ENCODE measurements at places on chromosomes 3 and 15. TPM values are rescaled to one million over a fixed set of nuclear protein-coding genes. Genes with fewer than 3 reads are reported as not detected.

ATP8B4 gene
- total RNA-seq: 12.5 TPM

NISCH gene
- total RNA-seq: 98.7 TPM

SMCO1 gene
- not detected for total RNA-seq

TMEM266 gene
- 0.72 TPM for total RNA-seq

EXOSC7 gene
- 43.8 TPM for total RNA-seq

ACSBG1 gene
- 0.13 TPM for total RNA-seq

RTP1 gene
- not detected for total RNA-seq

GHSR gene
- not detected for total RNA-seq

TRIM42 gene
- not detected for total RNA-seq

SPCS1 gene
- 124 TPM for total RNA-seq

EFCAB12 gene
- total RNA-seq: 3.5 TPM

- no peaks in the 10 kb centered on the region for H3K36me3 ChIP-seq
- no peaks in the 10 kb centered on the region for H3K4me1 ChIP-seq
- DNase-seq: no peak
These were observed 253.7 kb downstream of the ROBO1 start for GRCh38 chr3:79514069-79514468.

GRCh38 chr15:25481208-25481859 lies 42.5 kb upstream of the UBE3A start:
- peak overlapping the region; percentile 57 for H3K4me3 ChIP-seq
- no peaks in the 10 kb centered on the region for H3K36me3 ChIP-seq
- peak; percentile 66 for DNase-seq
- H3K27ac ChIP-seq: no peak overlapping the region
- no peaks in the 10 kb centered on the region for H3K4me1 ChIP-seq

DNA sequence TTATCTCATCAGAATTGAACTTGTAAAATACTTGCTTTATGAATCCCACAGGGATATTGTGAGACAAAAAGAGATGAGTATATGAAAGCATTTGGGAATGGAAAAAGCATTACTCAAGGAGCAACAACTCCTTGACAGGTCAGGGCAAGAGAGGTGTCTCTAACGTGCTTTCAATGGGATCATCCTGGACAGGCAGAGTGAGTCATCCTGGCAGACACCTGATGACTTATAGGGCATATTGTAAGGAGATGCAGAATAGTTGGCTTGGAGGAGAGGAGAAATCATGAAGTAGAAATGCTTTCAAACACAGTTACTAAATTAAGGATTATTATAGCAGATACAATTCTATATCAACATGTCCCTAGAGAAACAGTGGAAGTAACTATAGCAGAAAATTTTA lies 71.9 kb upstream of the THSD4 start:
- H3K36me3 ChIP-seq: no peaks in the 10 kb centered on the region
- no peak overlapping the region for H3K27ac ChIP-seq

GRCh38 chr3:50268703-50269451 lies at the start of gene SEMA3B:
Gene SEMA3B, plus strand, starts transcription at chr3:50269147. Its CDS starts 94 bp downstream, at chr3:50269241.
- DNase-seq: peak; percentile 85
- peak within 1 kb of the TSS; percentile 44 for H3K4me3 ChIP-seq
- no peaks in the 10 kb centered on the region for H3K36me3 ChIP-seq
- peak within 1 kb of the TSS; percentile 94 for H3K27ac ChIP-seq
- H3K4me1 ChIP-seq: no peaks in the 10 kb centered on the region

- no peaks in the 10 kb centered on the region for H3K4me1 ChIP-seq
- no peak for DNase-seq
- no peak within 1 kb of the TSS for H3K27ac ChIP-seq
- H3K27me3 ChIP-seq: peaks cover 5% of the 10 kb centered on the region
These were observed at the start of gene LHFPL4 for GRCh38 chr3:9553021-9553947. Gene LHFPL4, minus strand, starts transcription at chr3:9553822. Its CDS starts 1,143 bp downstream, at chr3:9552679.

DNA sequence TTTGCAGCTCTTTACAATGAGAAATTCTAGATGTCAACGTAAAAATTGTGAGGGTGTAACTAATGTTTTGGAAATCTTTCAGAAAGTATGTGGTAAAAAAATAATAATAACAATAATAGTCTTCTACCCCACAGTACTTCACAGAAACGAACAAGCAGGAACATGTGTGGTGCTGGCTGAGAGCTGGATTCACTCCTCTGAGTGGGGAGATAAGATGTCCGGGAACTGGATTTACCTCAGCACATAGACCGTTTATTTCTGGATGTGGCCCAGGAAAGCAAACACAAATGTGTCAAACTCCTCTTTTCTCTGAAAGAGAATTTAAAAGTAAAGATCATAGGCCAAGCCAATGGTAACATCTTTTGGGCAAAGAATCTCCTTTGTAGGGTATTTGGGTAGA lies 103.4 kb downstream of the SLC49A4 start:
- H3K4me1 ChIP-seq: no peaks in the 10 kb centered on the region
- no peak overlapping the region for H3K27ac ChIP-seq
- no peak overlapping the region for H3K4me3 ChIP-seq

GRCh38 chr15:80301472-80301871 lies 49.5 kb upstream of the CTXND1 start:
- H3K27ac ChIP-seq: no peak overlapping the region
- no peak overlapping the region for H3K4me3 ChIP-seq
- no peaks in the 10 kb centered on the region for H3K4me1 ChIP-seq
- no peaks in the 10 kb centered on the region for H3K27me3 ChIP-seq

GRCh38 chr3:24388611-24389010 lies 106.0 kb downstream of the THRB start:
- DNase-seq: no peak
- no peaks in the 10 kb centered on the region for H3K27me3 ChIP-seq
- peak overlapping the region; percentile 8 for H3K4me3 ChIP-seq

DNA sequence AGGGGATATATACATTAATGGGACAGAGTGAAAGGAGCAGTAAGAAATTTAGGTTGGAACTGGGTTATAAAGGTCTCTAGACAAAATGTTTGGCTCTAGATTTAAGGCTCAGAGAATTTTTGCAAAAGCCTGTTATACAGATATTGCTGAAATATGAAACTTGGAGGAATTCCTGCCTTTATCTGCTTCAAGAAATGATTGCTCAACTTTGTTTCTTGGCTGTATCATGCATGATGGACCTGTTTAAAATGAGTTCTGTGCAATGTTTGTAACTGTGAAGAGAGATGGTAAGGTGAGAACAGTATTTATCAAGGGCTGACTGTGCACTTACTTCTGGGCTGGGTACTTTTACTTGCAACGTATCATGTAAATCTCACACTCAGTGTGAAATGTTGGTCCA lies 3.3 kb downstream of the CRYBG3 start:
- H3K36me3 ChIP-seq: no peaks in the 10 kb centered on the region
- no peaks in the 10 kb centered on the region for H3K4me1 ChIP-seq
- no peaks in the 10 kb centered on the region for H3K27me3 ChIP-seq
- no peak overlapping the region for H3K27ac ChIP-seq
- DNase-seq: no peak

DNA sequence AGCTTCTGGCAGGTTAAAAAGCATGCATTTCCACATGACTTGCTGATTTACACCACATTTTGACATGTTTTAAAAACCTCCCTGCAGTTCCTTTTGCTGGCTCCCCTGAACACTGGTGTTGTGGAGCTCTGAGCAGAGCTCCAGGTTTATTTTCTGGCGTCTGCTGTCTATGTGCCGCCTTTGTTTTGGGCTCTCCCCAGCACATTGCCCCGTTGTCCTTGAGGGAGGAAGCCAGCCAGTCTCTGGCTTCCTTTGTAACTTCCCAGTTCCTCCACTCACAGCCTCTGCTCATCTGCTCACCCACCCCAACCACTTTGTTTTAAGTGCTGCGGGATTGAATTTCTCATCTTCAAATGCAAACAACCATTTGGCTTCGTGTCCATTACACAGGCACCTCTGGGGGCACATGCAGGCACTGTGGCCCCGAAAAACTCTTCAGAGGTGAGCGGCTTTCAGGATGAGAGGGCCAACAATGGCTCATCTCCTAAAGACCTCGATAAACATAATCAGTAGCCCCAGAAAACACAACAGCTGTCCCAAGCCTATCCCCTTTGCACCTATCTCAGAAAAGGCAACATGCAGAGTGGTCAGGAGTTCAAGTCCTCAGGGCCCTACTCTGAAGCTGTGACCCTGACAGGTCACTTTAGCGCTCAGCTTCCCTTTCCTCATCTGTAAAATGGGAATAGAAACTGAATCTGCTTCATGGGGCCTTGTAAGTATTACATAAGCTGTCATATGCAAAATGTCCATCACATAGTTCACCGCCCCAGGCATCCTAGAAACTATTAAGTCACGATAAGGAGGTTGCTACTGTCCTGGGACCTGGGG lies 1.3 kb upstream of the MEF2A start:
- H3K27me3 ChIP-seq: no peaks in the 10 kb centered on the region
- H3K4me1 ChIP-seq: peaks cover 12% of the 10 kb centered on the region
- peak overlapping the region; percentile 93 for H3K27ac ChIP-seq
- H3K4me3 ChIP-seq: no peak overlapping the region
- H3K36me3 ChIP-seq: no peaks in the 10 kb centered on the region
- DNase-seq: peak; percentile 70

DNA sequence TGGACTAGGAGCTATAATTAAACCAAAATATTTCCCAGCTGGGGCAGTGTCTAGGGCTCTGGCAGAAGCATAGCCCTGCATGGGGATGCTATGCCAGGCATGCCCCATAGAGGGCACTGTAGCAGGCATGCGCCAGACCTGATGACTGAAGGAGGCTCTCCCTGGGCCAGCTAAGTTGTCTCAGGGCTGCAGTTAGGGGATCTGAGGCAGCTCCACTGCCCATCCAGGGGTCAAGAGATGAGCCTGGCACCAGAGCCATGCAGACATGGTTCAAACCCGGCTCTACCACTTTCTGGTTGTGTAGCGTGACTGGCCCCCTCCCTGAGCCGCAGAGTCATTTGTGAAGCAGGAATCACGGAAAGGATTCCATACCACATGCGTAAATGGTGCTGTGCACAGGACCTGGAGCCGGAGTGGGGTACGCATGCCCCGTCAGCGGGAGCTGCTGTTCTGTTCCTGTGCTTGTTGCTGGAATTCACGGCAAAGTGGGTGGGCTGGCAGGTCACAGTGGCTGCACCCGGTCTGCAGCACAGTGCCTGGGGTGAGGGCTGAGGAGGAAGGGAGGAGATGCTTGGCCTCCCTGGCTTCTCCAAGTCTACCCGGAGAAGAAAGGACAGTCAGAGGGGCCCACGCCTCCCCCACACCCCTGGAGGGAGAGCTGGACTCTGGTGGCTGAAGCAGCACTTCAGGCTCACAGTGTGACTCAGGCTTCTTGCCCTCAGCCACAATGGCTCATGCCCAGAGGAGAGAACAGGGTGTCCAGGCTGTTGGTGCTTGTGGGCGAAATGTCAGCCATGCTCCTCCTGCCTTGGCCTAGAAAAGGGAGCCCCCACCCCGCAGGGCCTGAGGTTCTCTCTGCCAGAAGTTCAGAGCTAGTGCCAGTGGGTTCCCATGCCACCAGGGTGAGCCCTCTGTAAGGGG lies 43.1 kb downstream of the DNASE1L3 start:
- H3K36me3 ChIP-seq: peaks cover 2% of the 10 kb centered on the region
- peaks cover 3% of the 10 kb centered on the region for H3K4me1 ChIP-seq
- H3K27ac ChIP-seq: no peak overlapping the region
- H3K27me3 ChIP-seq: no peaks in the 10 kb centered on the region
- H3K4me3 ChIP-seq: no peak overlapping the region

DNA sequence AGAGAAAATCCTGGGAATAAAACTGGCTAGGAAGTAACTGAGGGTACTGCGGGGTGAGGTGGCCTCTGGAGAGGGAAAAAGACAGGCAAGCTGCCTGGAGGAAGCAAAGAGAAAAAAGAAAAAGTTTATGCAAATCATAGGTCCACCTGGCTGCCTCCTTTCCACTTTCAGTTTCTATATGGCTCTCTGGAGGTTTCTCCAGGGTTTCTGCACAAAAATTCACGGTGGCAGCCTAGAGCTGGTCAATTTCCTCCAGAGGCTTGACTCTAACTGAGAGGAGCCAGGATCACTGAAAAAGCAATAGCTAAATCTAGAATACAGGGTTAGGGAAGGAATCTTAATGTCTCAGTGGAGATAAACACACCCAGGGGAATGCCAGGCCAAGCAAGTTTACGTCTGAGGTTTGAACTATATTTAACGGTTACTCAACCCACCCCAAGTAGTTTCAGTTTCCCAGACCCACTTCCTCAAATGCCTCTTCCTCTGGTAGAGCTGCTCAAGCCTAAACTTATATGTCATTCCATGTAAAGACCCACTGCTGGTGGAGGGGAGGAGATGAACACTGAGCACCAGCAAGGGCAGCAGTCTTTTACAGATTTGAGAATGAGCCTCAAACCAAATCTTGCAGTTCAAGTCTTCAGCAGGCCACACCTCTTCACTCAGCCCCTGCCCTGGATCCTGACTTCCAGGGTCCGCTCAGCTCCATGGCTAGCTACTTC lies 5.7 kb downstream of the LYSMD2 start:
- no peaks in the 10 kb centered on the region for H3K27me3 ChIP-seq
- peak overlapping the region; percentile 29 for H3K4me3 ChIP-seq
- DNase-seq: no peak
- H3K36me3 ChIP-seq: no peaks in the 10 kb centered on the region
- peak overlapping the region; percentile 93 for H3K27ac ChIP-seq

GRCh38 chr15:70280781-70281180 lies 183.1 kb upstream of the TLE3 start:
- H3K4me3 ChIP-seq: no peak overlapping the region
- H3K4me1 ChIP-seq: peaks cover 2% of the 10 kb centered on the region
- H3K27me3 ChIP-seq: no peaks in the 10 kb centered on the region
- no peak overlapping the region for H3K27ac ChIP-seq

DNA sequence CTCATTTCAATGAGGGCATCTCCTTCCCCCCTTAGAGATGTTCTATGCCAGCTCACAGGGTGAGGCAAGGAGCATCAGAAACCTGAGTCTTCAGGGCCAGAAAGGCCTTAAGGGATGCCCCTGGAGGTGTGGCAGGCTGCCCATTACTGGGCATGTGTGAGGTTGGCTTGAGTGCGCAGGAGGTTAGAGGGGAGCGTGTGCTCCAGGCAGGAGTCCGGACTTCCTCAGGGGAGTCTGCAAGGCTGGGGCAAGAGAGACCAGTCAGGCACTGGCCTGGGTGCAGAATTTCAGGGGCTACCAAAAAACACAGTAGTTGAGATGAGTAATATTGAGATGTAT lies 1.9 kb downstream of the LOXL1 start:
- H3K4me3 ChIP-seq: peak overlapping the region; percentile 50
- no peak overlapping the region for H3K27ac ChIP-seq
- no peak for DNase-seq
- H3K4me1 ChIP-seq: peaks cover 34% of the 10 kb centered on the region
- H3K36me3 ChIP-seq: no peaks in the 10 kb centered on the region

GRCh38 chr3:66778777-66779176 lies 219.3 kb upstream of the KBTBD8 start:
- no peaks in the 10 kb centered on the region for H3K27me3 ChIP-seq
- DNase-seq: no peak
- no peak overlapping the region for H3K4me3 ChIP-seq

GRCh38 chr3:62600033-62600432 lies 226.7 kb upstream of the FEZF2 start:
- no peaks in the 10 kb centered on the region for H3K4me1 ChIP-seq
- no peak overlapping the region for H3K4me3 ChIP-seq
- H3K36me3 ChIP-seq: no peaks in the 10 kb centered on the region
- H3K27ac ChIP-seq: no peak overlapping the region
- H3K27me3 ChIP-seq: no peaks in the 10 kb centered on the region
- no peak for DNase-seq

GRCh38 chr3:136716629-136717028 lies 35.5 kb downstream of the STAG1 start:
- H3K4me3 ChIP-seq: no peak overlapping the region
- H3K27me3 ChIP-seq: no peaks in the 10 kb centered on the region
- no peak for DNase-seq
- no peaks in the 10 kb centered on the region for H3K36me3 ChIP-seq
- no peaks in the 10 kb centered on the region for H3K4me1 ChIP-seq

- no peaks in the 10 kb centered on the region for H3K4me1 ChIP-seq
- no peak overlapping the region for H3K4me3 ChIP-seq
- H3K27ac ChIP-seq: no peak overlapping the region
- no peaks in the 10 kb centered on the region for H3K27me3 ChIP-seq
- no peaks in the 10 kb centered on the region for H3K36me3 ChIP-seq
These were observed 11.3 kb upstream of the LIMD1 start for GRCh38 chr3:45583021-45583851.

All from kidney (tissue), 22 donors.